ENCODE measurements at places on chromosomes 16 and 17.

GRCh38 chr16:47612711-47613110 is 151.6 kb downstream of the PHKB start:
- no peak for DNase-seq

- no peak for DNase-seq
These were observed 118.6 kb upstream of the TNRC6C start for GRCh38 chr17:77839698-77840512.

DNA sequence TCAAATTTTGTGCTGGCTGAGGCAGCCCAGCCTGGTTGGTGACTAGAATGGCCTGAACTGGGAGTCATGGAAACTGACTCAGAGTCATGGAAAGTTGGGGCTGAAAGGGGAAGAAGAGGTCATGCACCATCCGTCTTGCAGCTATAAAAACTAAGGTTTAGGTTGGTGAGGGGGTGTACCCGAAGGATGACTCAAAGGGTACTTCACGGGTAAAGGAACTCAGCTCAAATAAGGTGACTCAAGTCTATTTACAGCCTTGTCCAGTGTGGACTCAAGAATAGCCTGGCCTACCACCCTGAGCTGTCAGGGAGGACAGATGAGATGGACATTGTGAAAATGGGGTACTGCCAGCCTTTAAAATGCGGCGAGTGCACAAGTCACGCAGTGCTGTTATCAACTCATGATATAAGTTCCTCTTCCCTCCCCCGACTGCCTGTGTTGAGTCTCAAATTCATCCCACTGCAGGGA is 18.6 kb downstream of the CD300LB start:
- no peak for DNase-seq

DNA sequence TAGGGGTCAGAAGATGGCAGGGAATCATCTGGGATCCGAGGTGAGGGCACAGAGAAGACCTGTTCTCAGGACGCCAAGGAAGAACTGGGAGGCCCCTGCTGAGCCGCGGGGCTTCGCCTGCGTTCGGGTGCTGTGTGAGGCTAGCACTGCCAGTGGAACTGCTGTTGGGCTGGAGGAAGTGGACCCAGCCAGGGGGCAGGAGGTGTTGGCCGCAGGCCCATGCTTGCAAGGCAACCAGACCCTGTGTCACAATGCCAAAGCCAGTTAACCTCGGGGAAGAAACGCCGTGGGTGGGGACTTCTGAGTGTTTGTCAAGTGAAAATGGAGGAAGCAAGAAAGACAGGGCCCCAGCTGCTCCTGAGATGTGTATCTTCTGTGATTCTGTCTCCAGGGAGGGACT is 185.5 kb downstream of the LGALS9B start:
- DNase-seq: no peak

GRCh38 chr16:23514381-23515152 is 4.3 kb upstream of the GGA2 start:
- no peak for DNase-seq

DNA sequence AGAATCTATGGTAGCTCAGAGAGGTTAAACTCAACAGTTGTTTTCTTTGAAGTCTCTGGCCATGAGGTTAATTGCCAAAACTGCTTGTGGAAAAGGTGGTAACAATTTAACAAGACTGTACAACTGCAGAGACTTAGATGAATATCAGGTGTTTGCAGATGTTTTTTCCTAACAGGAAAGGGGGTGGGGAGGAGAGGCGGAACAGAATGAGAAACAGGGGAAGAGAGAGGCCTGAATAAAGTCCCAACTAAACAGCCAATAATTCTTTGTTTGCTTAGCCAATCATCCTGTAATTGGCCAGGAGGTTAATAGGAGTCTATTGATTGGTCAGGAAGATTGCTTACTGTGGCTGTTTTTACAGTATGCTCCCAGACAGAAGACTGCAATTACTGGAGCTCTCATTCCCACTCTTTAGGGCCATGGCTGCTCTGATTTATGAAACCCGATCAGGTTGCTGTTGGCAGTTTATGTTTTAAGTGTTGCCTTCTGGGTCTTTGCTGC is 249.7 kb upstream of the TBX2 start:
- DNase-seq: no peak

GRCh38 chr17:70098030-70098429 is 23.0 kb downstream of the KCNJ16 start:
- DNase-seq: no peak

DNA sequence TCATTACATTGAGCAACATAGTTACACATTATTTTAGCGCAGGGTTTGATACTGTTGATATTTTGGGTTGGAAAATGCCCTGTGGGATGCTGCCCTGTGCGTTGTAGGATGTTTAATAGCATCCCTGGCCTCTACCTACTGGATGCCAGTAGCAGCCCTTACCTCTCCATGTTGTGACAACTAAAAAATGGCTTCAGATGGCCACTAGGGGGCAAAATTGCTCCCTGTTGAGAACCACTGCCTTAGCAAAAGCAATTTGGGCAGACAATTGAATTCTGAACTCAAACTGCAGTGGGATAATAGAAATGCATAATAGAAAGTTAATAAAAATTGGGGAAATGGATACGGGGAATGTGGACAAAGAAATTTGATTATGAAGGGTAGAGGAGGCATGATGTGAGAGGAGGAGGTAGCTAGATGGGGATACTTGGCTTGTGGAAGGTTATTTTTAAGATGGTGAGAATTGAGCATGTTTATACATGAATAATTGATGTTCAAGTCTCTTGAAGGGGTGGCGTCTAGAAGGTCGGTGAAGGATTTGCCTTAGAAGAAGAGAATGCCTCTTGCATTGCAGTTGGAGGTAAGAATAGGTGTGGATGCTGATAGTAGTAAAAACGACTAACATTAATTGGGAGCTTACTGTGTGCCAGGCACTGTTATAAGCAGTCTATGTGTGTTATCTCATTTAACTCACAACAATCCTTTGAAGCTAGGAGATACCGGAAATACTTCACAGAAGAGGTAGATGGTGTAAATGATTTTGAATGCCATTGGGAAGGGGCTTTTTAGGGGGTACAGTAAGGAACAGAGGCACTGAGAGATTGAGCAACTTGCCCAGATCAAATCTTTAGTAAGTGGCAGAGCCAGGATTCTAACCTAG is 19.0 kb downstream of the HEATR9 start:
- DNase-seq: peak; percentile 60

- no peak for DNase-seq
These were observed 18.4 kb downstream of the HSD11B2 start for GRCh38 chr16:67449336-67449735.

- DNase-seq: no peak
These were observed 29.3 kb downstream of the GINS3 start for GRCh38 chr16:58421529-58421928.

DNA sequence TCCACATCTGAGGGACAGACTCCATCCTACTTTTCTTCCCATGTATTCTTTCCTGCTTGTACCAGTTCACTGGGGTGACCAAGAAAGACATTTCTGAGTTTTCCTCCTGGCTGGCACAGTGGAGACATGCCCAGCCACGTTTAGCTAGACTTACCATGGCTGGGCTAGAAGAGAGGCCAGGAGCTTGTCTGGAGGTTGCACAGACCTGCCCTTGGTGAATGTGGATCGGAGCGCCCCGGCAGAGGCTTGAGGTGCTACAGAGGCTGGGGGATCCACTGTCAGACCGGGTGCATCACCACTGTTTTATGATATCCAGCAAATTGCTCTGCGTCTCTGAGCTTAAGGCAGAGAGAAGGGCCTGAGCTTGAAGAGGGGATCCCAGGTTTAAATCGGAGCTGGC is 3.5 kb downstream of the IL4R start:
- no peak for DNase-seq

Measured in glomerular endothelial cell (primary cell).